CD8-positive, alpha-beta memory T cell (primary cell): ENCODE measurements at places on chromosomes 3 and 15. TPM values are rescaled to one million over a fixed set of nuclear protein-coding genes. Genes with fewer than 3 reads are reported as not detected.

GRCh38 chr15:69038508-69038907 lies 24.0 kb downstream of the NOX5 start:
- H3K4me1 ChIP-seq: no peaks in the 10 kb centered on the region
- H3K27me3 ChIP-seq: no peaks in the 10 kb centered on the region
- H3K27ac ChIP-seq: no peak overlapping the region
- H3K4me3 ChIP-seq: no peak overlapping the region
- H3K36me3 ChIP-seq: no peaks in the 10 kb centered on the region

- H3K27me3 ChIP-seq: no peaks in the 10 kb centered on the region
- no peak for DNase-seq
- no peak overlapping the region for H3K4me3 ChIP-seq
These were observed 7.5 kb downstream of the ST8SIA2 start for GRCh38 chr15:92400980-92401787.

DNA sequence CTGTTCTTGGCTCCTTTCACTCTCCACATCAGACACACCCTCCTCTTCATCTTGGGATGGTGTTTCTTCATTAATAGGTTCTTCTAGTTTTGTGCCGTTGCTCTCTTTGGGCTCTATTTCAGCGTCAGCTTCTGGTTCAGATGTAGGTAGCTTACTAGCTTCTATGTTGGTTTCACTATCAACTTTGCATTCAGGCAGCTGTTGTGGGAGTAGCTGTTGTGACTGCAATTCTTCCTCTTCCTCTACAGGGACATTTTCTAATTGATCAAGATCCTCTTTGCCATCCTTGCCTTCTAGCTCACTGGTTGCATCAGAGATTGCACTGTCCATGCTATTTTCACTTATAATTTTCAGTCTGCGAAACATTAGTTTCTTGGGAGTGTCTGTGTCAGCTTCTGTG lies 80.1 kb downstream of the SETD2 start:
- H3K27me3 ChIP-seq: no peaks in the 10 kb centered on the region
- H3K27ac ChIP-seq: no peak overlapping the region
- DNase-seq: no peak
- peaks cover 35% of the 10 kb centered on the region for H3K36me3 ChIP-seq
- H3K4me1 ChIP-seq: no peaks in the 10 kb centered on the region
- no peak overlapping the region for H3K4me3 ChIP-seq

DNA sequence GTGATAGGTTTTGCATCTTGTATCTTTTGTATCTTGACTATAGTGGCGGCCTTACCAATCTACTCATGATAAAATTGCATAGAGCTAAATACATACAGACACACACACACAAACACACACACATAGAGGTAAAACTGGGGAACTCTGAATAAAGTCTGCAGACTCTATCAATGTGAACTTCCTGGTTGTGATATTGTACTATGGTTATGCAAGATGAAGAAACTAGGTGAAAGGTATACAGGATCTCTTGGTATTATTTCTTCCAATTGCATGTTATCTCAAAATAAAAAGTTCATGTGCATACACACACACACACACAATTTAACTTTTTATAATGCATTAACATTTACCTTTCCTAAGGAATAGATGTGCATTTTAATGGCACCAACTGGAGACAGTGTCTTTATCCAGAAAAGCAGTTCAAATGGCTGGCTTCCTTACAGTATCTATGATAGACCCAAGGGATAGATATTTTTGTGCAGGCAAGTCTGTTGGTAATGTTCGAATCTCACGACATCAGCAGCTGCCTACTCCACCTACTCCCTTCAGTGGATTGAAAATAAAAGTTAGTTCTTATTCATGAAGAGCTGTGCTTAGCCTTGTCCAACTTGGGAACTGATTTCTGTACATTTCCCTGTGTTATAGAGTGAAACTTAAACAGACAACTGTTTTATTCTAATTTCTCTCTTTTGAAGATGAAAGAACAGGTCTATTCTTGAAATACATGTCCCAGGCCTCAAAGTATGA lies 46.9 kb upstream of the SPRED1 start:
- no peak overlapping the region for H3K4me3 ChIP-seq
- DNase-seq: no peak
- no peaks in the 10 kb centered on the region for H3K27me3 ChIP-seq

DNA sequence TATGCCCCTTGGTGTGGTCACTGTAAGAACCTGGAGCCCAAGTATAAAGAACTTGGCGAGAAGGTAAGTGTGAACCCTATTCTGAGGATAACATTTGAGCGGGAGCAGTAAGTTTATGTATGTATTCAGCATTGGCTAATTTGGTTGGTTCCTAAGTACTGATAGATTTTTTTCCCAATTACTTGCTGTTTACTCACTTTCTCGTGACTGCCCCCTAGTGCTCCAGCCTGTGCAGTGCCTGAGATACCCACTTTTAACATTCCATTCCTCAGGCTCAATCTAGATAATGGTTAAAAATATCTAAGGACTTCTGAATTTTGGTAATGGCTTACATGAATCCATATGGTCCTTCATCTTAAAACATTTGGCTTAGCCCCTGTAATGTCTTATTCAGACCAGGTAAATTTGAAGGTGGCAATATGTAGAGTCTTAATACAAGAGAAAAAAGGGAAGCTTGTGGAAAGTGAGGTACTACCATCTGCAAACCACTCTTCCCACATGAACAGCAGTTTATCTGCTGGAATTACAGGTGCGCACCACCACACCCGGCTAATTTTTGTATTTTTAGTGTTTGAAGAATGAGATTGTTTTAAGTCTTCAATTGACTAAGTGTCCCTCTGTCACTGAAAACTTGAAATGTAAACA lies 7.1 kb downstream of the ELL3 start:
- DNase-seq: peak; percentile 38
- H3K36me3 ChIP-seq: peaks cover 53% of the 10 kb centered on the region
- no peaks in the 10 kb centered on the region for H3K4me1 ChIP-seq
- H3K27ac ChIP-seq: no peak overlapping the region
- no peaks in the 10 kb centered on the region for H3K27me3 ChIP-seq
- no peak overlapping the region for H3K4me3 ChIP-seq

DNA sequence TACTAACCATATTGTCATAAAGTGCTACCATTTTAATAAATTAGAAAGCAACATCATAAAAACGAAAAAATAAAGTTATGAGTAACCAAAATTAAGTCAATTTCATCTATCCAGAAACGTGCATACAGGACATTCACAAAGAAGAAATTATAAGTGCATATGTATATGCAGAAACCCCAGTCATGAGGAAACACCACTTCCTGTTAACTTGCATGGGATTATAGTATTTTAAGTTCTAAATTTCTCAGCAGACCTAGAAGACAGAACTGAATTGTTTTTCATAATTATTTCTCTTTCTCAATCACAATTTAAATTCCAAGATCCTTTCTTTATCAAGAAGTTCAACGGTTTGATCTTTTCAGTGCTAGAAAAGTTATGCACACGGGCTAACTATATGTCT lies 1.4 kb upstream of the KBTBD8 start:
- H3K27me3 ChIP-seq: no peaks in the 10 kb centered on the region
- H3K27ac ChIP-seq: no peak overlapping the region
- H3K4me1 ChIP-seq: peaks cover 12% of the 10 kb centered on the region
- H3K36me3 ChIP-seq: no peaks in the 10 kb centered on the region
- no peak for DNase-seq

GRCh38 chr3:143187111-143187510 lies 67.5 kb downstream of the CHST2 start:
- peaks cover 10% of the 10 kb centered on the region for H3K4me1 ChIP-seq
- H3K27me3 ChIP-seq: no peaks in the 10 kb centered on the region
- no peaks in the 10 kb centered on the region for H3K36me3 ChIP-seq
- H3K27ac ChIP-seq: no peak overlapping the region
- H3K4me3 ChIP-seq: no peak overlapping the region
- no peak for DNase-seq

The SCN11A gene
- total RNA-seq: 0.07 TPM

The HACD2 gene
- 33.3 TPM for total RNA-seq
